ENCODE measurements at places on chromosomes 6 and 20.

DNA sequence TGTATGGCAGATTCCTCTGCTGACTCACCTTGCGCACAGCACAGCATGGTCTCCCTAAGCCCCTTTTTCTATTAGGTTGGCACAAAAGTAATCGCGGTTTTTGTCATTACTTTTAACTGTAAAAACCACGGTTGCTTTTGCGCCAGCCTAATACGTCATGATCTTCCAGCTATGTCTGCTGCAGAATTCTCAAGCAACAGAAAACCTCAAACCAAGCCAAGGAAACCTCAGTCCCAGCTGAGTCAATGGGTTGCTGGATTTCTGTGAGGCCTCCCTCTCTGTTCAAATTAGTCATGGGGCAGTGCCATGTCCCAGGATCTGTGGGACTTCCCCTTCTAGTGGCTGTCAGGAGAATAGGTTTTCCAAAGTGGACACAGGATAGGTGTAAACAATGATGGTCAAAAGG lies 15.7 kb upstream of the ENPP1 start:
- DNase-seq, result no peak

GRCh38 chr20:57287007-57287880 lies 20.8 kb upstream of the BMP7 start:
- no peak for DNase-seq

- peak; percentile 48 for DNase-seq
Measured at GRCh38 chr20:56451056-56451765, 17.2 kb upstream of the RTF2 start.

- DNase-seq, result no peak
Measured at GRCh38 chr6:128518434-128519131, 1.8 kb downstream of the PTPRK start.

DNA sequence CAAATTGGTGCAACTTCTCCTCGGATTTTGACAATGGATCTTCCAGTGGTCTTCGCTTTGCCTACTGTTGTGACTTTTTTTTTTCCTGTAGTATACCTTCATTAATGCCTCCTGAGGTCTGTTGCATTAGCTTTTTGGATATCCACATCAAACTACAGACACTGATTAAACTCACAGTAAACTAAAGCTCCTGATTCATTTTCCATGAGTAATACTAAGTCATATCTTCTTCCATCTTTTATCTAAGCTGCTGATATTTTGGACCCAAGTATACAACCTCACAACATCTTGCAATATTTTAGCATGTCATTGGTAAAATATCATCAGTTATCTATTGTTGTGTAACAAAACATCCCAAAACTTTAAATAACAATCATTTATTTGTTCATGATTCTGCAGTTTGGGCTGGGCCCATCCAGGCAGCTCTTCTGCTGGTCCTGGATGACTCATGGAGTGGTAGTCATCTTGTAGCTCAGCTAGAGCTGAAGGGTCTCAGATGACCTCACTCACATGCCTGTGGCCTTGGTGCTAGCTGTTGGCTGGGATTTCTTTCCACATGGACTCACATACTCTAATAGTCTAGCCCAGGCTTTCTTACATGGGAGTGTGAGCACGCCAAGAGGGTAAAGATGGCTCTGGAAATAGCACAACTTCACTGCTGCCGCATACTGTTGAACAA lies 78.3 kb upstream of the SRSF6 start:
- DNase-seq, result no peak

- DNase-seq, result no peak
Measured at GRCh38 chr6:7540595-7540994, 876 bp upstream of the DSP start.

DNA sequence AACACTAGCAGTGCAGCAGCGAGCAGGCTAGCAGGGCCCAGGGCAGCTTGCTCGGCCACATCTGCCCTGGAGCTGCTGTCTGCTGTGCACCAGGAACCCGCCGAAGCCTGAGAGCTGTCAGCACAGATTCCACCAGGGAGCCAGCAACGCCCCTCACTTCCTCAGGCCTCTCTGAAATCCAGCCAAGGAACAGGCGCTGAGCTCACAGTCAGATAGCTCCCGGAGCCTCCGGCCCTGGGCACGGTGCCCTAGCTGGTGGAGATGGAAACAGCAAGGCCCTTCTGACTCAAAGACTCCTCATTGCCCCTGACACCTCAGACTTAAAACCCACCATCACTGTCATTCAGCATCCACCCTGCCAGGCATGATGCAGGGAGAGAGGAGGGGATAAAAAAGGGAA lies 839.4 kb downstream of the MAFB start:
- no peak for DNase-seq

DNA sequence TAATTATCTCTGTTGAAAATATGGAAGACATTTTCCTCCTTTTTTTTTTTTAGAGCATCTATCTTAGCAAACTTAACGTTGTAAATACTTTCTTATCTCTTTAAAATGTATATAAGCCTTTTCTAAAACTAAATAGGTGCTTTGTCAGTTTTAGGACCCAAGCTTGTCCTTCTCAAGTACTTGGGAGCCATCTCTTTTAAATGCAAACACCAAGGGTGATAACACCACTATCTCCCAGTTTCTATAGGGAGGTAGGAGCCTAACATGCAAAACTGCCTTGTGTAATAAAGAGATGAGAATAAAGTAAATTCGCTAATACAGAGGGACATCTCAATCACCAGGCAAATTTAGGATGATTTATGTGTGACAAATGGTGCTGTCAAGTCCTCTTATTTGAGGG lies 157.0 kb upstream of the FAM83B start:
- no peak for DNase-seq
